NCI-H2171 treated with DMSO at 0.1 percent for 48 hours (cell line): ENCODE measurements at places on chromosomes 11 and 22.
A peak's percentile ranks its signal among the peaks of the same experiment; 100 is the strongest.

DNA sequence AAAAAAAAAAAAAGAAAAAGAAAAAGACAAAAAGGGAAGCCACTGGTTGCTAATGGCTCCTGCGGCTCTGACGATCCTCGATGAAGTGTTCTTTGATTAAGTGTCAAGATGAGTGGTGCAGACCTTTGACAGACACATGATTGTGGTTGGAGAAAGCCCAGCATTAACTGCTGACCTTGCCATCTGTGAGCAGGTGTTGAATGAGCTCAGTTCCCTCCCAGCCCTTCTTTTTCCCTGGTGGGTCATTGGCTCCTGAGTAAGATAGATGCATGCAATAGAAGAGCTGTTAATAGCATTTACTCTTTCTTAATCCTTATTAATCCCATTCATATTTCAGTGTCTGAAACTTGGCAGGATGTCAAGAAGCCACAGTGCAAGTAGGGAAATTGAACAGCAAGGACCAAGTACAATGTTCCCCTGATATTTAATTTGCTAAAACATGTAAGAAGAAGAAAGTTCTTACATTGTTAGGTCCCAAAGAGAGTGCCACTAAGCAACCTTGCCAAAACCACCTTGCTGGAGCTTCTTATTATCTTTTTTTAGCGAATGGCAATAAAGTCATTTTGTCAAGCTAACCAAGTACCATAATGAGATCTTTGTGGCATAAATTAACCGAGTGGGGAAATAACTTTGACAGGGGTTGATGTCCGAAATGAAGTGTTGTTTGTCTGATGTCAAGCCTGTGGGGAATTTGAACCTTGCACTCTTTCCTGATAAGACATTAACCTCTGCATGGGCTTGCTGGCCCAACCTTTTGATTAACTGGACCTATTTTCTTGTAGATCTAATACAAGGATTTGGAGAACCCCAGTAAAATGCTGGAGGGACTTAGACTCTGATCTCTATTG lies 113.7 kb downstream of the PTPRJ start:
- peak; percentile 64 for DNase-seq

- no peak for DNase-seq
Measured at GRCh38 chr11:57772562-57772961, 11.0 kb downstream of the CTNND1 start.

- peak; percentile 68 for DNase-seq
Measured at GRCh38 chr22:48491451-48491941, 1336.2 kb downstream of the BRD1 start.

DNA sequence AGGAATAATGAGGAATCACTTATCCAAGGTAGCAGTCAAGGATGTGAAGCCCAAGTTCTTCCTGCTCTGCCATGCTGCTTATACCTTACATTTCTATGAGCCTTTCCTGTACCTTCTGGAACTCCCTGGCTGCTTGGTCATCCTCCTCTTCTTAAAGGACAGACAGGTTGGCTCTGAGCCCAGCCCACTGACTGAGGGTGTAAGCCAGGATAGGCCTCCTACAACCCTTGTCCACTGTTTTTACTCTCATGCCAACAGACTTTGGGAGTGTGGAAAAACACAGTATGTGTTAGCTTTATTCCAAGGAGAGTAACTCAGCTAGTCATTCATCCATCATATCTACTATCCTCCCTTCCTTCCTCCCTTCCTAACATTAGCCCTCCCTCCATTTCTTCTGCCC lies 47.5 kb downstream of the IRAG1 start:
- DNase-seq, result no peak

GRCh38 chr22:30185129-30185528 lies 61.4 kb downstream of the LIF start:
- DNase-seq, result no peak

DNA sequence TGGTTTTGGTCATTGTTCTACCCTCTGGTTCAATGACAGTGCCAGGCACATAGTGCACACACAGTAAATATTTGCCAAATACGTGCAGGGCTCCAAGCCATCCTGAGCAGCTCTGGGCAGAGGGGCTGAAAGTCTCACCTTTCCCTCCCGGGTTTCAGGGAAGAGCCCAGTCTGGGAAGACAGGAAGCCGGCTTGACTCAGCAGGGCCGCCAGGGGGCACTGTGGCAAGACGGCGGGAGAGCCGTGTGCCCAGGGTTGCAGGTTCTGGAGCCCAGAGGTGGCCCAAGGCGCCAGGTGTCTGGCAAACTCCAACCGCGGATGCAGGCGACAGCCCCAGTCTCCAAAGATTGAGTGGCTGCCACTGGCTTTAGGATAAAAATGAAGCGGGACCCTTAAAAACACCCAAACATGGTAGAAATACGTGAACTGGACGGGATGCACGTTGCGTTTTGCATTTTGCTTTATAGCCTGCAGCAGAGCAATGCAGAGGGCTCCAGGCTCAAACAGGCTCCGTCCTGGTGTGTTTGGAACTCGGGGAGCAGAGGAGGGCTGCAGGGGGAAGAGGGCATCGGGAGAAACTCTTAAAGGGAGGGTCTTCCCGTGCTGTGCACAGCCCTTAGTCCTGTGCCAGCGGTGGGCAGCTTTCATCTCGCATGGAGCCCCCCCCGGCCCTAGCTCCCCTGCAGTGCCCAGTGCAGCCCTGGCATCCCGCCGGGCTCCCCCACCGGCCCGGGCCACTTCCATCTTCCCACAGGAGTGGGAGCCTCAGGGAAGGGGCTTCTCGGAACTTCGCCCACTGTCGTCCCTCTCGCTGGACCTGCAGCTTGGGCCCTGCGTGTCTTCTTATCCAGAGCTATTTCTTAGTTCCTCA lies 10.7 kb downstream of the KRTAP5-5 start:
- peak; percentile 10 for DNase-seq

DNA sequence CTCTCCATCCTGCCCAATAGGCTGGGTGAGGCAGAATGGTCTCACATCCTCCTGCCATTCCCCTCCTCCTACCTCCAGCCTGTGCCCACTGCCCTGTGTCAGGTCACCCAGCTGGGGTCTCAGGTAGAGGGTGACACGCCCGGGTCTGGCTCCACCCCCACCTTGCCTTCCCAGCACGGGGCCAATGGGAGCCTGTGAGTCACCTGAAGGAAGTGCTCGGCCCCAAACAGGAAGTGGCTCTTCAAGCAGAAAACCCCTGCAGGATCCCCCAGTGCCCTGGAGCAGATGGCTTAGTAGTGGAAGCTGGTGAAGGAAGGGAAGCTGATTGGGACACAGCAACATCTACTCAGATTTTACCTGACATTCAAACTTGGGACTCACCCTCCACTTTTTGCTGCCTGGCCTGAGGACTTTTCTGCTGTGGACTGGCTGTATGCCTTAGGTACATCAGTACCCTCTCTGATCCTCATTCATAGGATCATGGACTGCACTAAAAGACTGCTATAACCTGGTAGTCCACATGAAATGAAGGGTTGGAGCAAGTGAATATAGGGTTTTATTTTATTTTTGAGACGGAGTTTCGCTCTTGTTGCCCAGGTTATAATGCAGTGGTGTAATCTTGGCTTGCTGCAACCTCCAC lies 33.4 kb downstream of the GDPD5 start:
- peak; percentile 6 for DNase-seq

GRCh38 chr11:116927163-116927974 lies 89.9 kb upstream of the APOA1 start:
- peak; percentile 17 for DNase-seq

- no peak for DNase-seq
Measured at GRCh38 chr11:97557399-97557798, 1167.6 kb downstream of the JRKL start.

DNA sequence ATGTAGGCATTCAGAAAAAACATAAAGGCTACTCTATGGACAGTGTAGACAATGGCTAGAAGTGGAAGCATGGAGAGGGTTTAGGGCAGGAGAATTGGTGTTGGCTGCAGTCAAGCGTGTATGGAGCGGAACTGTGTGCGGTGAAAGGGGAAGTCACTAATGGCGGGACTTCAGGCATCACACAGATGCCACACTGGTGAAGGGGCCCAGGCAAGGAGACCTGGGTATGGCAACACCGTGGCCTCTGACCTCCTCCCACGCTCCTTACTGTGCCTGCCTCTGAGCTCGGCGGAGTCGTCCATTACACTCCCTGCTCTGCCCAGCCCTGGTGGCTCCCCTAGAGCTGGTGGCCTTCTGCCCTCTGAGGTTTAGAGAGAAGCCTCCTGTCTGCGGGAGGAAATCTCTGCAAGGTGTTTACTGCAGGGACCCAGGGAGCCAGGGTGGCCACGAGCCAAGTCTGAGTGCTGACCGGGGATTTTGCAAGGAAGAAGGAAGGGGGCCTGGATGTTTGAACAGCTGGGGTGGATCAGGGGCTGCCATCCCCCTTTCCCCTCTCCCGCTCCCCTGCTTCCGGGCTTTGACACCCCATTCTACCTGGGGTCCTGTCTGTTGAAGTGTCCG lies 75.1 kb upstream of the TSPAN18 start:
- DNase-seq, result no peak

GRCh38 chr11:11963067-11963466 lies 45.4 kb downstream of the DKK3 start:
- no peak for DNase-seq

DNA sequence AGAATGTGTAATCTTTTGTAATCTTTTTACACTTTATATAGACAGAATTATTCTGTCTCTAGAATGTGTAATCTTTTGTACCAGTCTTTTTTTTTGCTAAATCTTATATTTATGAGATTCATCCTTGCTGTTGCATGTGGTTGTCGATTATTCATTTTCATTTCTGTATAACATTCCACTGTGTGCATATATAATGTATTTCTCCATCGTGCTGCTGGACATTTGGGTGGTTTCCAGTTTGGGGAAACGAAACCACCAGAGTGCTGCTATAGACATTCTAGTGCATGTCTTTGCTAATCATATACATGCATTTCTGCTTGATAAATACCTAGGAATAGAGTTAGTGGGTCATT lies 146.5 kb downstream of the GRIK4 start:
- no peak for DNase-seq

DNA sequence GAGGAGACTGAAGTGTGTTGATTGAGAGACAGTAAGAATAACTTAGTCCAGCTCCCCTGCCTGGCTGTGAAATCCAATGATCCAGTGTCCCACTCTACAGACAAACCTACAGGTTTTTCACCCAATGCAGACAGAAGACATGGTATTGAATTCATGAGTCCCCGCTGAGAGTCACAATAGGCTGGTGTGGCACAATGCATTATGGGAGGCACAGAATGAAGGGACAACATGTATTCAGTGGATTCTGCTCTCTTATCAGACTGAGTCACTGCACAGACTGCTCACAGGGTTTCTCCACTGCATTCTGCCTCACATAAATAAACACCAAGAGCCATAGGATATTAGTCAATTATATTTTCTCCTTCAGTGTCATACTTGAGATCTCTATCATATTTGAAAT lies 55.2 kb upstream of the TOP3B start:
- no peak for DNase-seq

DNA sequence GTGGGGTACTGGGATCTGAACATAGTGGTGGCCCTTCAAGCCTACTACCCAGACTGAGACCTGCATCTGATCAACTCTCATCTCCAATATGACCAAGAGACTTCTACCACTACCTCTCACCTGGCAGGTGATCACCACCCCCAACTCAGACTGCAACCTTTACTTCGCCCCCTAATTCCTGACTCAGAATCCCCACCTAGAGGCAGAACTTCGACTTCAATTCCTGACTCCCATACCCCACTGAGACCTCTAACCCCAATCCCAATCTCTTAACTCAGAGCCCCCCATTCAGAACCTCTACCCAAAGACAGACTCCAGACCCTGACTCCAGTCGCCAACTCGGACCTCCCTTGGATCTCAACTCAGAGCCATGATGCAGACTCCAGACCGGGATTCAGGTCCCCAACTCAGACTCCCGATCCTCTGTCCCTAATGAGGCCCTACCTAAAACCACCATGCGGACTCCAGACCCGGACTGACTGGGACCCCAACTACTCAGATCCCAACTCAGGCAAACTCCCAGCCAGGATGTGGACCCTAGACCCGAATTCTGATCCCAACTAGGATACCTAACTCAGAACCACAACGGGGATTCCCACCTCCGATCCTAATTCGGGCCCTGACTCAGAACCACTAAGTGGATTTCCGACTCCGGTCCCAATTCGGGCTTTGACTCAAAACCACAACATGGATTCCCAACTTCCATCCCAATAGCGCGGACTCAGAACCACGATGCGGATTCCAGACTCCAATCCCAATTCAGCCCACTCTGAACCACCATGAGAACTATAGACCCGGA lies 1.2 kb downstream of the KCNQ1OT1 start:
- no peak for DNase-seq

GRCh38 chr11:94132152-94132558 lies 3.5 kb downstream of the PANX1 start:
- no peak for DNase-seq

- no peak for DNase-seq
Measured at GRCh38 chr22:30270832-30271231, 4.2 kb upstream of the OSM start.

GRCh38 chr11:1779034-1779805 lies 15.5 kb upstream of the CTSD start:
- no peak for DNase-seq

DNA sequence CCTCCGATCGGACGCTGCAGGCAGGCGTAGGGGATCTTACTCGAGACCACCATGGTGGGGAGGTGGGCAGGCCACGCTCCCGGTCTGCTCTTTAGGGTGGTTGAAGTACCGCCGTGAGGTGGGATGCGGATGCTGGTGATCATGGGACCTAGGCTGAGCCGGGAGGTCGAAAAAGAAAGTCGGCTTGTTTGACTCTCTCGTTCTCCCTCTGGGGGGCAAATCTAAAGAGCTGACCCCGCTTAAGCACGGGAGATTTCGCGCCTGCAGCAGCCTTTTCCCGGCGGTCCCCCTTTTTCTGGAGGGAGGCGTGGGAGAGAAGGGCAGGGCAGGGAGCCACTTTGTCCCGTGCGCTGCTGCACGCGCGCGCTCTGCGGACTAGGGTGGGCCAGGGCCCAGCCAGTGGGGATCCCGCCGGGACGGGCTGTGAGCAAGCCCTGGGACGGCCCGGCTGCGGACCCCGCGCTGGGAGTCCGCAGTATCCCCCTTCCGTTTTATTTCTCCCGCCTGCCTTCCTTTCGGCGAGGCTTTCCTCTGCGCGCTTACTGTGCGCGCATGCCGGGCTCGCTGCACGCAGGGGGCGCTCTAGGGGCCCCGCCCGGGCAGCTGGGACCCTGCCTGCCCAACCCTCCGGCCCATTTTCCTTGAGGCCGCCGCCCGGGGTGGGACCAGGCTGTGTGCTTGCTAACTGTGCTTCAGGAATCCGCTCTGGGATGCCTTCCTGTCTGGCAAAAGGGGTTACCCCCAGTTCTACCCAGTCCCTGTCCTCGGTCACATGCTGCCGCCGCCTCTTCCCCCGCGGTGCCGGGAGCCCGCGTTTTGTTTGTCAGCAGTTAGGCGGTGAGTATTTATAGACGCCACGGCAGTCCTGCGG lies 81.0 kb downstream of the PRR5L start:
- DNase-seq, result peak; percentile 78
